ENCODE measurements at places on chromosomes 16 and 17.
A peak's percentile ranks its signal among the peaks of the same experiment; 100 is the strongest.

- DNase-seq, result no peak
These were observed 17.3 kb upstream of the SPN start for GRCh38 chr16:29645694-29646187.

DNA sequence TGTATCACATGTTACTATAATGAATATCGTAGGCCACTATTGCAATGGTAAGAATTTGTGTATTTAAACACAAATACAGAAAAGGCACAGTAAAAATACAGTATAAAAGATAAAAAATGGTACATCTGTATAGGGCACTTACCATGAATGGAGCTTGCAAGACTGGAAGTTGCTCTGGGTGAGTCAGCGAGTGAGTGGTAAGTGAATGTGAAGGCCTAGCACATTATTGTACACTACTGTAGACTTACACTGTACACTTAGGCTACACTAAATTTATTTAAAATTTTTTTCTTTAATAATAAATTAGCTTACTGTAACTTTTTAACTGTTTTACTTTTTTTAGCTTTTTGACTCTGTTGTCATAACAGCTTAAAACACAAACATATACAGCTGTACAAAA is 42.5 kb downstream of the AKAP10 start:
- no peak for DNase-seq

DNA sequence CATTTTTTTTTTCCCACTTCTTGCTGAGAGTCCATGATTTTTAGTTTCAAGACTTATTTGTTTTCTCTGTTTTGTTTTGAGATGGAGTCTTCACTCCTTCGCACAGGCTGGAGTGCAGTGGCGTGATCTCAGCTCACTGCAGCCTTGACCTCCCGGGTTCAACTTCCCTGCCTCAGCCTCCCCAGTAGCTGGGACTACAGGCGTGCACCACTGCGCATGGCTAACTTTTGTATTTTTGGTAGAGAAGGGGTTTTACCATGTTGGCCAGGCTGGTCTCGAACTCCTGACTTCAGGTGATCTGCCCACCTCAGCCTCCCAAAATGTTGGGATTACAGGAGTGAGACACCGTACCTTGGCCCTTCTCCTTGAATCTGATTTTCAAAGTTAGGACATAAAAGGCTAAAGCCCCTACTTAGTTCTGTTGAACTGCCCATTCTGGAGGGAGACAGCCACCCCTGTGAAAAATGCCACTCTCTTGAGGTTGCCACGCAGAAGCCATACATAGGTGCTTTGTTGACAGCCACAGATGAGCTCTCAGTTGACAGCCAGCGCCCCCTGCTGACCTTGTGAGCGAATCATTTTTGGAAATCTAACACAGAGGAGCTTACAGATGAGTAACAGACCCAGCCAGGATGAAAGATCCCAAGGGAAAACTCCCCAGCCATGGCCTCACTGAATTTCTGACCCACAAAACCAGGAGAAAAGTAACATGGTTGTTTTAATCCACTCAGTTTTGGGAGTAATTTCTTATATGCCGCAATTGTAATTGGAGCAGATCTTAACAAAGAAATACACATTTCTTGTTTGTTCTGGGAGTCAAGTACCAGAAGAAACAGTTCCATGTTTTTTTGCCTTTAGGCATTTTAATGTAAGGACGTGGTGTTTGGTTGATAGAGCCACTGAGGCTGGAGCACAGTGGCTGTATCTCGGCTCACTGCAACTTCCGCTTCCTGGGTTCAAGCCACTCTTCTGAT is 38.8 kb downstream of the PKD1L3 start:
- peak; percentile 49 for DNase-seq

DNA sequence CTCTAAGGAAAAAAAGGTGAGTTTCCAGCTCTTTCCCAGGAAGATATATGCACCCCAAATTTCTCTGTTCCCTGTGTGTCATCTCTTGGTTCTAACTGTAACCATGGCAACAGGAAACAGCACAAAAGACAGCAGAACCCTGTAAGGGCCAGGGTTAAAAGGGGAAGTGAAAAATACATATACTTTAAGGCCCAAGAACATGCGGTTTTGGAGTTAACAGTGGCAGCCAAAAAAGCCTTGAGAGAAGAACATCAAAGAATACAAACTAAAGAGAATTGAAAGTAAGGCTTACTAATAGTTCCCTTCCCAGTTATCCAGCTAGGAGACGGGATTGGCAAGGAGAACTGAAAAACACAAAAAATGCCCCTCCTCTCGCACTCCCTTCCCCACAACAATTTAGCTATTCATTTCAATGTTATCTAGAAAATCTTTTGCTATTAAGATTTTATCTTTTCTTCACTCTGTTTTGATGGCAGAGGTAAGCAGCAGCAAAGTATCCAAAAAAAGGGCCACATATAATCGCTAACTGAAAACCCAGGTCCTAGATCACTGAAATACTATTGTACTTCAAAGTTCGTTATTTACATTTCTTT is 1.5 kb downstream of the SPOP start:
- no peak for DNase-seq

GRCh38 chr16:5032748-5033167 is 977 bp downstream of the NAGPA start:
- no peak for DNase-seq

GRCh38 chr16:56669005-56669839 is at the start of gene MT1H:
TSS of gene MT1H (plus strand) at chr16:56669814. CDS start at chr16:56669885, 71 bp downstream.
- no peak for DNase-seq

DNA sequence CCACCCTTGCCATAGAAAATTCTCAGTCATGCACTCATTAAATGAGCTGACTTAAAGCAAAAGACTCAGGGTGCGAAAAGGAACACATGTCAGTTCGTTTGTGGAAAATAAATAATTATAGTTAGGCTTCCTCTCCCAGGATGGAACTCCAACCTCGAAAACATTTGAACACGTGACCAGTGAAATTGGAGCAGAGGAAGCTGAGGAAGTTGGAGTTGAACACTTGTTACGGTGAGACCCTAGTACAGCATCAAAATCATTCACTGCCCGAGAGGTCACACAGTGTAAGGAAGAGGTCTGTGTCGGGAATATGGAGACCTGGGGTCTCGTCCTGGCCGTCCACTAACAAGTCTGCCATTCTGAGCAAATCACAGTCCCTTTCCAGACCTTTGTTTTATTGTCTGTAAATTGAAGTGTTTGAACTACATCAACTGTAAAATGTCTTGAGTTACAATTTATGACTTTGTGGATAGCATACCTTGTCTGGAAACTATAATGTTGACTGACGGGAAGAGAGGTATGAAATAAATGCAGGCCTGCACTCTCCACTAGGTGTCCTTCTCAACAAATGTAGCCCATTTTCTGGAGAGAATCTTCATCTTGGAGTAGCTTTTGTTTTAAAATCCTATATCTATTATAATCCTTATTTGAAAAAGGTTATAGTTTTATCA is 7.7 kb downstream of the PSMD7 start:
- DNase-seq, result no peak

GRCh38 chr17:47703191-47703591 is 9.2 kb downstream of the TBKBP1 start:
- DNase-seq, result no peak

DNA sequence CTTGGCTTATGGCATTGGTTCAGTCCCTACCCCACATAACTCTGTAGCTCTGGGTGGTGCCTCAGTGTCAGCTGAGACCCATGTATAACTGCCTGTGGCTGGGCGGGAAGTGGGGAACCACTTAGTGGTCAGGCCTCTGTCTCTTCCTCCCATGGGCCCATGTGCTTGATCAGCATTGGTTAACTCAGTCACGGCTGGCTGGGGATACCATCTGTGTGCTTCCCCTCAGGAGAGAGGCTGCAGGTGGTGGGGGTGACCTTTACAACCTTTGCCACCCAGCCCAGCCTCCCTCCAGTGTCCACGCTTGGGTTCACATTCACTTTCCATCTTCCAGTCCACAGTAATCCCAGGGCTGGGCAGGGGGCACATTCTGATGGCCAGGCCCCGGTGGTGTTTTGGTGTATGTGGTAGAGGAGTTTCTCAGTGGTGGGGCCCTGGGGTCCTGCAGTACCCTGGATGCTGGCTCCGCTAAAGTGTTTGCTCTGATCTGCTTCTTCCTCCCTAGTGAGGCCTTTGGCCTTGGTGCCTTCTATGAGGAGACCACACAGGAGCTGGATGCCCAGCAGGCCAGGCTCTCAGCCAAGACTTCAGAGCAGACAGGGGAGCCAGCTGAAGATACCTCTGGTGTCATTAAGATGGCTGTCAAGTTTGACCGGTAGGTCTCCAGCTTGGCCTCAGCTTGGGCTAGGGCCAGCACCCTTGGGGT is 10.2 kb upstream of the NFATC3 start:
- DNase-seq, result peak; percentile 46

DNA sequence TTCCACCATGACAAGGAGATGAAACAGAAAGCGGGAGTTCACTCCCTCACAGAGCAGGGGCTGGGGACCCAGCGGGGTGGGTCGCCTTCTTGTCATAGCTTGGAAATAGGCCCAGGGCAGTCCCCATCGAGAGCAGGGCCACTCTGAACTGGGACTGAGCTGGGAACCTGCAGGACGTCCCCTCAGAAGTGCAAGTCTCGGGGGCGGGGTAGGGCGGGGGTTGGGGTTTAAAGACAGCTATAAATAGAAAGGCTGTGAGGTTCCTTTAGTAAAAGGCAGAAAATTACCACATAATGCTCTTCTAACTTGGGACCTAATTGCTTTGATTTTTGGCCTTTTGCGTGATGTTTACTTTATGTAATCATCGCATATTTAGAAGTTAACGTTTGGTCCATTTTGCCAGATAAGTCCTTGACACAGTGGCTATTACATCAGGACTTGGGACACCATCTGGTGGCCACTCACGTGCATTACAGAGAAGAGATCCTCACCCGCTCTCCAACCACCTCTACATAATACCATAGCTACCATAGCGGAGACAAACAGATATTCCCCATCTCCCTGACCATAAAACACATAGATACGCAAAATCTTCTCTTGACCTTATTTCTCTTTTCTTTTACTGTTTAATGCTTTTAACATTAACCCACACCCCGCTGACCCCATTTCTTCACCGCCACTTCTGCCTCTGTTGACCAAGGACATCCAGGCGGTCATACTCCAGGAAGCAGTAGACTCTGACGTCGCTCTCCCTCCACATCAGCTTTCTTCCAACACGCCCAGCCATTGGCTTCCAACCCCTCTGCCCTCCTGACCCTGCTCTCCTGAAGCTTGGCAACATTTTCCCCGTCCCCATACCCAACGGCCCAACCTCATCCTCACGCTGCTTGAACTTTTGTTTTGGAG is 27.5 kb upstream of the PIK3R6 start:
- DNase-seq, result no peak

GRCh38 chr16:49478616-49479015 is 105.0 kb downstream of the C16orf78 start:
- DNase-seq, result no peak

DNA sequence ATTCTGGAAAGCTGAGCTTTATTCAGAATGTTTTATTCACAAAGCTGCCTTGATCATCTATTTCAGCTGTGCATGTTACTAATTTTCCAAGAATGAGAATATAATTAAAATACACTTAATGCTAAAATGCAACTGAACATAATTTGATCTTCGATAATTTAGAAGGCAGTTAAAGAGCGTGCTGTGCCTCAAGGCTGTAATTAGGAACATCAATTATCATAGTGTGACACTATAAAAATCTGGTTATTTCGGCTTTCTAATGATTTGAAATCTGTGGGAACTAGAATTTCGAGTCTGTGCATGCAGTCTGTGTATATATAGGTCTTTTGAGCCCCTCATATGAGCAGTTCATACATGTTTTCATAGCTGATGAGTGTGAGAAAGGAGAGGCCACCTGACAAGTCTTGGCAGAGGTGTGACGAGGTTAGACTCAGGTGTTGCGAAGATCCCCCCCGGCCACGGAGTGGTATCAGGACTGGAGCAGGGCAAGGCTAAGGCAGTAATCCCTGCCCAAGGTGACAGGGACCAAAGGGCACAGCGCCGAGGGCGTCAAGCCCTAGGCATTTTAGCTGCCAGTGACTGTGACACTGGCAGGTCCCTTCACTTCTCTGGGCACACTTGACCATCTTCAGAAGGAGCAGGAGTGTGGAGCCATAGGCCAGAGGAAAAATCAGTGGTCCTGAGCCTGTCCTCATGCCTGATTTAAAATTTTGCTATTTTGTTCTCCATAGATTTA is 328.5 kb downstream of the SNX29 start:
- no peak for DNase-seq

DNA sequence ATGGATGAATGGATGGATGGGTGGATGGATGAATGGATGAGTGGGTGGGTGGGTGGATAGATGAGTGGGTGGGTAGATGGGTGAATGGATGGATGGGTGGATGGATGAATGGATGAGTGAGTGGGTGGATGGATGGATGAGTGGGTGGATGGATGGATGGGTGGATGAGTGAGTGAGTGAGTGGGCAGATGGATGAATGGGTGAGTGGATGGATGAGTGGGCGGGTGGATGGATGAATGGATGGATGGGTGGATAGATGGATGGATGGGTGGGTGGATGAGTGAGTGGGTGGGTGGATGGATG is 6.4 kb upstream of the KATNB1 start:
- no peak for DNase-seq

DNA sequence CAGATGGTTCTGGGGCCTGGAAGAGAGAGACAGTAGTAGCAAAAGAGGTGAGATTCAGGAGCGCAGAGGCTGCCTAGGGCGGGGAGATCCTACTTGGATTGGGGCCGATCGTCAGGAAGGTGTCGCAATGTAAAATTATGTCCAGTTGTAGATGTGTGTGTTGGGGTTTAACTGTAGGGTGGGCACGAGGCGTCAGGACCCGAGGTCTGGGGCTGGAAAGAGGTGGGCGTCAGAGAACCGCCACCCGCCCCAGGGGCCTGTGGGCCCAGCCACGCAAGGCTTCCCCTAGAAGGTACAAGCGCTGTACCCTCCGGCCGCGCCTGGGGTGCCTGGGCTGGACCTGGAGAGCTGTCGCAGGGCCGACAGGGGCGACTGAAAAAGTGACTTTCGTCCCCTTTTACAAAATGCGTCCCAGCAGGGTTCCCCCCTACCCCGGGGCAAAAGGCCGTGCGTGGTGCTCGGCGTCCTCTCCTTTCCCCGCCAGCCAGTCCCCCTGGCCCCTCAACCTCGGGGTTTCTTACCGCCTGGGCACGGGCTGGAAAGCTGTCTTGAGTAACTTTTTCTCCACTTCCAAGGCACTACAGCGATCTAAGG is 2.8 kb downstream of the IRX3 start:
- DNase-seq, result no peak

GRCh38 chr17:73539166-73539565 is 105.1 kb downstream of the SDK2 start:
- no peak for DNase-seq

- DNase-seq, result no peak
These were observed 85.6 kb downstream of the TTC19 start for GRCh38 chr17:16085066-16085699.

DNA sequence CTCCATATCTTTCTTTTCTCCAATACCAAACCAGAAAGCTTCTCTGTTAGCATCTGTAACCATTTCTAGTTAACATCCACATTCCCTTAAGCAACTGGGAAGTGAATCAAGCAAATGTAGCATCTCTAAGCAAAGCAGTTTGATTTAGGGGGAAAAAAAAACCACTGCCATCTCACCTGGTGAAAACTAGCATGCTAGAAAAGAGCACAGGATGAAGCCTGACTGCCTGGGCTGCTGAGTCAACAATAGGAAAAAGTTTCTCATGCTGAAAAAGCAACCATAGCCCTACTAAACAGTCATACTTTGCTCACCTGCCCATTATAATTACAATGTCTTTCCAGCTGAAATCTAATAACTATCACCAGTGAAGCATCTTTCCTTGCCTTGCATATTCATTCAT is 139.3 kb downstream of the ANKFN1 start:
- no peak for DNase-seq

Data from stimulated activated CD8-positive, alpha-beta memory T cell treated with anti-CD3 and anti-CD28 coated beads, Interleukin-7, amount 100 ng/mL, for 1 hour (primary cell).